ENCODE measurements at places on chromosomes 12 and 14.

DNA sequence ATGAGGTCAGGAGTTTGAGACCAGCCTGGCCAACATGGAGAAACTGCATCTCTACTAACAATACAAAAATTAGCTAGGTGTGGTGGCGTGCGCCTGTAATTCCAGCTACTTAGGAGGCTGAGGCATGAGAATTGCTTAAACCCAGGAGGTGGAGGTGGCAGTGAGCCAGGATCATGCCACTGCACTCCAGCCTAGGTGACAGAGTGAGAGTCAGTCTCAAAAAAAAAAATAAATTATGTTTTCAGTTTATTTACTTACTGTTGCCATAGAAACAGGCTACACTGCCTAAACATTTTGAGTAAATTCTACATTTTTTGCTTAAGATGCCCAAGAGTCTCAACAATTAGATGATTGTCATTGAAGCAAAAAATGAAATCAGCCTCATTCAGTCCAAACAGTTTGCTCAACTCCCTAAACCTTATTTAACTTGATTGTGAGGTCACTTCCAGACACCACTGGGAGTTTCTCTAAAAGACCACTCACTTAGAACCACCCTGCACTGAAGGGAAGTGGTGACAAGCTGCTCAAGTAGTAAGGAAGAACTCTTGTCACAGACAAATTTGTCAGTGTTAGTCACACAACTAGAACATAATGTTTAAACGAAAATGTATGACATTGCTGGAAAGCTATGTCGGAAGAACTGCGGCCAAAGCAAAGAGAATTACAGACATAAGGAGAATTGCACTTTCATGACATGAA, 9.8 kb upstream of the GNPNAT1 start:
- no peaks in the 10 kb centered on the region for H3K36me3 ChIP-seq
- no peak for DNase-seq
- no peak overlapping the region for H3K4me3 ChIP-seq
- no peak overlapping the region for H3K27ac ChIP-seq
- no peaks in the 10 kb centered on the region for H3K27me3 ChIP-seq

GRCh38 chr14:69242311-69243224, 17.4 kb upstream of the GALNT16 start:
- H3K27ac ChIP-seq = no peak overlapping the region
- peaks cover 32% of the 10 kb centered on the region for H3K36me3 ChIP-seq
- H3K4me1 ChIP-seq = no peaks in the 10 kb centered on the region
- no peak for DNase-seq
- H3K4me3 ChIP-seq = no peak overlapping the region
- H3K27me3 ChIP-seq = peaks cover 4% of the 10 kb centered on the region

DNA sequence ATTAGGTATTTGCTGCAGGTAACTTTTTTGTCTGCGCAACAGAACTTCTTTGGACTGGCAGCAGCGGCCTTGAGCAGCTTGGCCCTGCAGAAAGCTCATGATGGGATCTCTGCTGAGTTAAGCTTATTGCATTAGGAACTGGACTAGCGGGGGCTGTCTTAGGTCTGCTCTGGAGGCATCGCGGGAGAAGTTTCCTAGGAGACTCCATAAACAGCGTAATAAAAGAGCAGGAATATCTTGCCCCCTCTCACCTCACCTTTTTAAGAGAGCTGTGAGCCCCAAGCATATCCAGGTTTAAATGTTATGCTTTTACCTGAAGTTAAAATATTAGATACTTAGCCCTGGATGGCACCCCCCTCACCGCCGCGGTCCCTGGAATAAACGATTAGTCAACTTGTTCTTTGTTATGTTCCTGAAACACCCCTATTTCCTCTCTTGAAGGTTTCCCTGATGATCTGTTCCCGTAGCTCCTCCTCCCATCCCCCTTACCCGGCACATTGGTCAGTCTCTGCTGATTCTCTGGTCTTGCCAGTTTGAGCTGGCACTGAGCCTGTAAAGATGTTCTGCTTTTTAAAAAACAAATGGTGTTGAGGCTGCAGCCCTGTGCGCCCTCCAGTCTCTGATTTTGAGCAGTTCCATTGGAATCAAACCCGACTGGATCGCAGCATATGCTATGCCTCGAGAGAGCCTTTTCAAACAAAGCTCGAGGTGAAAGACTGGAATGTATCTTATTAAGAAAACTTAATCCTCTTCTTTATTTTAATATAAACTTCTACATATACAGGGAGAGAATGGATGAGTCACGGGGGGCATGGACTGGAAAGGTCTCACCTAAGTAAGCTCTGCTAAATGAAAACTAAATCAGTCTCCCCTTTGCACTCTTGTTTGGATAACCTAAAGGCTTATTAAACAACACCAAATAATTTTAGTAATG, 1.9 kb downstream of the MLXIP start:
- peak overlapping the region; percentile 86 for H3K4me3 ChIP-seq
- peaks cover 68% of the 10 kb centered on the region for H3K4me1 ChIP-seq
- no peak for DNase-seq
- H3K27ac ChIP-seq = peak overlapping the region; percentile 74

GRCh38 chr12:59036973-59037762, 116.9 kb upstream of the LRIG3 start:
- no peaks in the 10 kb centered on the region for H3K27me3 ChIP-seq
- H3K27ac ChIP-seq = no peak overlapping the region
- no peak for DNase-seq
- H3K4me3 ChIP-seq = no peak overlapping the region

- peak overlapping the region; percentile 1 for H3K4me3 ChIP-seq
- no peak for DNase-seq
Measured at GRCh38 chr14:24607635-24608514, 1.6 kb downstream of the GZMH start.

GRCh38 chr12:2488131-2488530, 306.6 kb upstream of the FKBP4 start:
- H3K36me3 ChIP-seq = no peaks in the 10 kb centered on the region
- H3K27ac ChIP-seq = no peak overlapping the region
- no peaks in the 10 kb centered on the region for H3K4me1 ChIP-seq
- H3K4me3 ChIP-seq = no peak overlapping the region
- no peak for DNase-seq

Data from activated B cell treated with CpG ODN at 0.5 μM for 24 hours (primary cell).